ENCODE measurements at places on chromosomes 4 and X. TPM values are rescaled to one million over a fixed set of nuclear protein-coding genes. Genes with fewer than 3 reads are reported as not detected.

The MBNL3 gene
- 6.7 TPM for total RNA-seq

GRCh38 chrX:119871245-119871598, 311 bp downstream of the RNF113A start:
- no peak for DNase-seq

- DNase-seq, result no peak
Measured at GRCh38 chr4:77804471-77804870, 14.7 kb downstream of the CNOT6L start.

- no peak for DNase-seq
Measured at GRCh38 chr4:139896091-139896604, 230.5 kb downstream of the MGST2 start.

DNA sequence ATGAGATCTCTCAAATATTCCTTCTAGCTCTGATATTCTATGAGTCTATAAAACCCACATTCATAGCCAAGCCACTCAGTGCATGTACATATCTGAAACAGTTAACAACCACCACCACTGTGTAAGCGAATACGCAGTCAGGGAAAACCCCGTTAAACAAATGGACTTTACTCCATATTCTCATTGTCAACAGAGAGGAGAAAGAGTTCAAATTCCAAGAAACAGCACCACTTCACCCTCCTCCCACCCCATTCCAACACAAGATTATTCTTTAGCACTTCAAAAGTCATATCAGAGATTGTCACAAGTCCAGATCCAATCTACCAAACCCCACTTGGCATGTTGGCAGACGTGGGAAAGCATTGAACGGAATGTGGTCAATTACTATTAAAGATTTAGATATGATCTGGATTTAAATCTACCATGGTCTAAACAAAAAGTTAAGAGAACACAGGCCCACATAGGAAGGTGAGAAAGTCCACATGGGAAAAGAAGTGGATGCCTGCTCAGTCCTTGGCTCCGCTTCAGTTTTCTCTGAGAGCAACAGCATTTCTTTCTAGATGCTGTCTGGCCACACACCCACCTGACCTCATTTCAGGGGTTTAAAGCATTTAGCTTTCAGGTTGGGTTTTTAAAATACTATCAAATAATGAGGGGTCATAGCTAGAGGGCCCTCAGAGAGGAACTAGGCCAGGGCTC, 39.8 kb upstream of the KLHL13 start:
- DNase-seq, result no peak

The DUSP9 gene
- total RNA-seq, result not detected

DNA sequence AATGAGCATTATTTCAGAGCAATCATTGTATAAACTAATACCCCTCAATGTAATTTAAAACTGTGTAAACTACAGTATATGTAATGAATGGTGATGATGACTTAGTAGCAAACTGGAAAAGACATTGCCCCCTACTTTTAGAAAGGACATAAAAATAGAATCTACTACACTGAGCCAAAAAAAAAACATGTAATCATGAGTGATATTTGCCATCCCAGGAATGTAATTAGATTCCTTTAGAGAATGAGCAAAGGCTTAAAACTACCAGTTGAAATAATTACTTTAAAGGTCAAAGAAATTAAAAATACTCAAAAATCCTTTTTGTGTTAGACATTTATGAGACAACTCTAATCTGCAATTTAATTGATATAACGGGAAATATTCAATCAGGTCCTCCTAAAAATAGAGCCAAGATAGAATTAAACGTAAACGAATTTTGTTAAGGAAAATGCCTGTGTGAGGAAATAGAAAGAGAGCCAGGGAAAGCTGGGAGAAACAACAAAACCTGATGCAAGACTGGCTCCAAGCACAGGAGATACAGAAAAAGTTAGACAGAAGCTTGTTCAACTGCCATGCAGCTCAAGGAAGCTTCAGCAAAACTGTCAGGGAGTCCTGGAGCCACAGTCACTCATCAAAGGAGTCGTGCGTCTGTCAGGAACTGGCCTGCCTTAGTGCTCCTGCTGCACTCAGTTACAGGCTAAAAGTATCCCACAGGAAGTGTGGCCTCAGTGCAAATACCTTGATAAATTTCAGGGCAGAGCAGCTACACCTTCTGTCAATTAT, 655.7 kb upstream of the INTU start:
- DNase-seq, result no peak

The IQSEC2 gene
- total RNA-seq, result 22.3 TPM

The RPL9 gene
- total RNA-seq, result 2,883 TPM

DNA sequence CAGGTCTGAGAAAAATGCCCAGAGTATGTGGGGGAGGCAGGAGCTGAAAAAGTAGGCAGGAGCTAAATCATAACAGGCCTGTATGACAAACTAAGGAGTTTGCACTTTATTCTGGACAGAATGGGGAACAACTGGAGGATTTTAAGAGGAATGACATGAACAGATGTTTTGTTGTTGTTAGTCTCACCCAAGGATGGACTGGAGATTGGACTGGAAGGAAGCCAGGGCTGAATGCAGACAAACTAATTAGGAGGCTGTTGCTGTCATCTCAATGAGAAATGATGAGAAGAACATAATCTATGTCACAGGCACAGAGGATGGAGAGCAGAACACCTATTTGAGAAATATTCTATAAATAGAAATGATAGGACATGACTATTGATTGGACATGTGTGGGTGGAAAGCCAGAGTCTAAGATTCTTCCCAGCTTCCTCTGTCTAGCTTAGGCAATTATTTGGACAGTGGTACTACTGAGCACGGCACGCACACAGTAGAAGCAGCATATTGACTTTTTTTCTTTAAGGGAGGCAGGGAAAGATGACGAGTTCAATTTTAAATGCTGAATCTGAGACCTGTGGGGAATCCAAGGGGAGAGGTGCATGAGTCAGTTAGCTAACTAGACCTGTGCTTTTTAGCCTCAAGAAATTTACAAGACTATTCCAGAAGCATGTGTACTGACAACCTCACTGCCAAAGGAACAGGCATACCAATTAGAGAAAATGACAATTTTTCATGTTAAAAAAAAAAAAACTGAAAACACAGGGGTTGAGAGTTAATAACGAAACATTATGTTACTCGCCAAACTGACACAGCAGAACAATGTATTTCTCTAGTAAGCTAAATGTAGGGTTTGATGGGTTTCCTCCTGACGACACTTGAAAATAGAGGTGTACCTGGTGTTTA, 963 bp upstream of the USO1 start:
- DNase-seq, result no peak

GRCh38 chrX:46582966-46583365, 9.4 kb downstream of the CHST7 start:
- DNase-seq, result no peak

The ALPK1 gene
- 37.5 TPM for total RNA-seq

DNA sequence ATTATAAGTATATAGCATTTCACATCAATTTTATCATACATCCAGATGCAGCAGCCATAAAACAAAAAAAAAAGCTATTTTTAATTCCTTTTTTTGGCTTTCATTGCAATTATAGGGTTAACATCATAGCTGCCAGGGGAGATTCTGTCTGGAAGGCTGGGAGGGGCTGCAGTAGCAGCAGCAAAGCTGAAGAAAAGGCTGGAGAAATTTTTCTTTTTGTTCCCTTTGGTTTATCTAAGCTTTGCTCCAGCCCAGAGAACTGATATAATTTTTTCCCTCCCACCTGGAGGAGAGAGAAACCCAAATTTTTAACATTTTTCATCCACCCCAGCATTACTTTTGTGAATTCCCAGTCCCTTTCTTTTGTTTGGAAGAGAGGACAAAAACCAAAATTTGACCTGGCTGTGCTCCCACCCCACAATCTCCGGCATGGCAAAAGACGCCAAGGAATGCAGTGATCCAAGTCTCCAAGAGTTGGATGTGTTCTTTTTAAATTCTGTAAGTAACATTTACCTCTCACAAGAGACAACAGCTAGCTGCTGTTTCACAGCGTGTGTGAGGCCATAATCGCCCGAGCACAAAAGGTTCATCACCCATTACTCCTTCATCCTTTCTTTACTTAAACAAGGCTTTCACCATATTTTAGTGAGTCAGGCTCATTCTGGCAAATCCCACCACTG, 25.1 kb upstream of the FAM156A start:
- DNase-seq, result no peak

DNA sequence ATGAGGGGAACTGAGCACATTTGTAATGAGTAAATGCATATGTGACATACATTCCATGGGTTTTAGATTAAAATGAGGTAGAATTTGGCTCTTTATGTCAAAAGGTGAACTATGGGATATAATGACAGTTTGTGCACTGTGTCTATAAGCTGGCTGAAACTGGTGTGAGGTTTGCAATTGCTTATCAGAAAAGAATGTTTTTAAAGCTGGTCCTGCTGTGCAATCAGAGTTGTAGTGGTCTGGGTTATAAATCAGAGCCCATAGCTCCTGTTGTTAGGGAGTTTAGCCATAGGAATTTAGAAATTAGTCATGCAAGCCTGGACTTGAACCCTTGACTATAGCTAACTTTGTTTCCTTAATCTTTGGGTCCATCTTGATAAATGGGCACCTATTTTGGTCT, 23.1 kb upstream of the GATB start:
- DNase-seq, result no peak

The SEPTIN11 gene
- total RNA-seq, result 202 TPM

DNA sequence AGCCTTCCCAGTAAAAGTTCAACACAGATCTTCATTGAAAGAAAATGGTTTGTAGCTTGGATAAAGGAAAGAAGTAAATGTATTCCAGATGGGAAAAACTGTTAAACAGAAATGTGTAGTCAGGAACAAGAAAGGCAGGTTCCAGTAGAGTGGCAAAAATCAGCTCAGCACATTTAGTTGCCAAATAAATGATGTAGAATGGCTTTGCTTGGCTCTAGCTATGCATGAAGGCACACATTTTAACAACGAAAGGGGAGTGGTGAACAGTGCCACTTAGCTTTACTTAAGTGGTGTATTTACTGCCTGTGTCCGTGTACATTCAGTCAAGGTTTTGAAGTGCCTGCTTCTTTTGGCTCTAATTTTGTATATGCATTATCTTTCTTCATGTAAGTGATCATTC, 644.5 kb upstream of the ATOH1 start:
- peak; percentile 43 for DNase-seq

The ERCC6L gene
- total RNA-seq, result not detected

- DNase-seq, result no peak
Measured at GRCh38 chrX:44770121-44770520, 73.7 kb upstream of the DUSP21 start.

The SYN1 gene
- not detected for total RNA-seq

GRCh38 chr4:113157086-113157857, 107.8 kb downstream of the ANK2 start:
- DNase-seq, result no peak

DNA sequence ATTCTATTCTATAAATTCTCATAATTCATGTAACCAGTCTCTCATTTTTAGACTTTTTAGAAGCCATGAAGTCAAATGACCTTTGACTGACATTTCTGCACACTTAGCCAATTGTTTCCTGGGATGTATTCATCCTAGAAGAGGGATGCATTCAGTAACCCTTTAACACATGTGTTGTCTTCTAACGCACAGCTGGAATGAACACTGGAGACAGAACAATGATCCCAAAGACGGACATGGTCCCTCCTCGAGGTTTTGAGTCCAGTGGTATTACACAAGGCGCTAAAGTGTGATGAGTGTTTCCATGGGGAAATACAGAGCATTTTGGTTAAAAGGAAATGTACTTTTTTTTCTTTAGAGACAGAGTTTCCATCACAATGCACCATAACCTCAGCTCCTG, 39.8 kb upstream of the CLDN24 start:
- DNase-seq, result no peak

- DNase-seq, result no peak
Measured at GRCh38 chr4:131603705-131604104, 1545.4 kb upstream of the PCDH10 start.

- no peak for DNase-seq
Measured at GRCh38 chrX:119778829-119779228, 12.6 kb downstream of the RPL39 start.

DNA sequence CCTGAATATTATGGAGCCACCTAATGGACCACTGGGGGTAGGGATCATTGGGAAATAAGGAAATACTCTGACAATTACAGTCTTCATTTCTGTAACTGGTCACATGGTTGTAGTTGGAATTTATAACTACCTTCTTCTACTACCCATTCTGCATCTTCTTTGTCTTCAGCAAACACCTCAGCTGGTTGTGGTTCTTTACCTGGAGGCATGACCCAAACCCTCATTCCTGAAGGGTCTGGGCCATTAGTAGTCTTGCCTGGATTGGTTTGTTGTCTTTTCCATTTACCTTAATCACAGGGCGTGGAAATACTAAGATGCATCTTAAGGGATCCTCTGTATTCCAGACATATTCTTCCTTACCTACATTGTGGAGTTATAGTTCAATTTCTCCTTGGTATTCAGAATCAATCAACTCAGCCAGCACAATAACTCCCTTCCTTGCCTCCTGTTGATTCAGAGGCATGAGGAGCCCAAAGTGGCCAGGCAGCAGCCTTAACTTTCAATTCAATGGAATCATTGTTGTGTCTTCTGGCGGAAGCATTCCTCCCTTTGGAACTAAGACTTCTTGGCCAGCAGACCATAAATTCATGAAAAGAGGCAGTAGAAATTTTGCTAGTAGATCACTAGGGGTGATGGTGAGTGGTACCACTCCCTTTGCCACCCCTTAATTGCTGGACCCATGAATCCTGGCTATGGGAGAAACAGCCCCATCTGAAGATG, 75.7 kb upstream of the RAP2C start:
- no peak for DNase-seq

DNA sequence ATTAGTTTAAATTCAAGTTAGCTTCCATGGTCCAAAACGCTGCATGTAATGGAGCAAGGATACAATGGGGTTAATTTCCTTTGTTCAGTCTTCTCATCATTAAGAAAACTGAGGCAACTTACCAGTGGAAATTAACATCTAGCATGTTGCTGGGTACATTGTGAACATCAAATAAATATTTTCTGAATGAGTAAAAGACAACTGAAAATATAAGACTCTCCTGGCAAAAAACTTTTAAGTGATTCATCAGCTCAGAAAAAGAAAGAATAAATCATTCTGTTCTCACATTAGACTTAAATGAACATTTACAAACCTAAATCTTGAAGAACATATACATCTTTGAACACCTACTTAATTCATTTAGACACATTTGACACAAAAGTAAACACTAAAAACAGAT, 138.4 kb upstream of the ETNPPL start:
- DNase-seq, result no peak

The SMIM9 gene
- not detected for total RNA-seq
